ENCODE measurements at places on chromosomes 2 and 18.
A peak's percentile ranks its signal among the peaks of the same experiment; 100 is the strongest.

GRCh38 chr18:34299828-34300227 is 75.1 kb upstream of the NOL4 start:
- no peak for DNase-seq

DNA sequence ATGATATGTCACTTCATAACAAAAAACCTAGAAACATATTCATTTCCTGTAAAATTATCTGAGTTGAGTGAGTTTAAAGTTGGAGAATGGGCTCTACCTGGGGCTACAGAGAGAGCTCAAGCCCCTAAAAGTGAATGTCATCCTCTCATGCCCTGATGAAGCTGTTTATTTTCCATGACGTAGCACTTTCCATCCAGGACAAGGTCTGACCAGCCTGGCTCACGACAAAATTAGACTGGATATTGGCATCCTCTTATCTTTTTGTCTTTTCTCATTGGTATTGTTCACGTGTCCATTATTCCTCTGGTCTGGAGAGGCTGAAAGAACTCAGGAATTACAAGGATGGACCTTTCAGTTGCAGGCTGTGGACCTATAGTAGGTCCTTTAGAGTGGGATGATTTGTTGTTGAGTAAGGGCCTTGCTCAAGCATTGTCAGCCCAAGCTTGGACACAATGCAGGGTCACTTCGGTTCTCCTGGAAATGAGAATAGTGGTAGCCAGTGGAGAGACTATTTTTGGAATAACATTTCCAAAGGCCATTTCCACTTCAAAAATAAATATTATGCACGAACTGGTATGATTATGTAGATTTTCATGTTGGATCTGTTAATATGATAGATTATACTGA is 24.4 kb upstream of the TDRD15 start:
- DNase-seq: no peak

DNA sequence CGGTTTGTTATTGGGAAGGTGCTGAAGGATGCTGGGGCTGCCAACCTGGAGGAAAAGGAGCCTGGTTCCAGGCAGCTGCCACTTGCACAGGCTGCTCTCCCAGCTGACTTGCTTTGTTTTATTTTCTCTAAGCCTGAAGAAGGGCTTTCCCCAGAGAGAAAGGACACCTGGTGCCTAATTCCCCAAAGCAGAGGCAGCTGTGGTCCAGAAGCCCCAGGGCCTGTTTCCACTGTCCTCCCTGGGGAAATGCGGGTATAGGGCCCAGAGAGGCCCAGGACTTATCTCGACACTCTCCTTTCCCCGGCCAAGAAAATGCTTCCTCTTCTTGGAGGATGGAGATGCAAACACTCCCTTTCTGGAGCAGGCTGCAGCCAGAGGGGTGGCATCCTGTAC is 30.1 kb downstream of the INO80C start:
- no peak for DNase-seq

GRCh38 chr18:31303771-31304170 is 14.2 kb upstream of the DSG1 start:
- DNase-seq: peak; percentile 2

GRCh38 chr18:45168866-45169600 is 446.2 kb upstream of the SLC14A2 start:
- DNase-seq: peak; percentile 87

GRCh38 chr18:39752351-39752750 is 2186.8 kb upstream of the CELF4 start:
- no peak for DNase-seq

- DNase-seq: no peak
Observed at GRCh38 chr2:215210082-215210481, 71.7 kb upstream of the ABCA12 start.

DNA sequence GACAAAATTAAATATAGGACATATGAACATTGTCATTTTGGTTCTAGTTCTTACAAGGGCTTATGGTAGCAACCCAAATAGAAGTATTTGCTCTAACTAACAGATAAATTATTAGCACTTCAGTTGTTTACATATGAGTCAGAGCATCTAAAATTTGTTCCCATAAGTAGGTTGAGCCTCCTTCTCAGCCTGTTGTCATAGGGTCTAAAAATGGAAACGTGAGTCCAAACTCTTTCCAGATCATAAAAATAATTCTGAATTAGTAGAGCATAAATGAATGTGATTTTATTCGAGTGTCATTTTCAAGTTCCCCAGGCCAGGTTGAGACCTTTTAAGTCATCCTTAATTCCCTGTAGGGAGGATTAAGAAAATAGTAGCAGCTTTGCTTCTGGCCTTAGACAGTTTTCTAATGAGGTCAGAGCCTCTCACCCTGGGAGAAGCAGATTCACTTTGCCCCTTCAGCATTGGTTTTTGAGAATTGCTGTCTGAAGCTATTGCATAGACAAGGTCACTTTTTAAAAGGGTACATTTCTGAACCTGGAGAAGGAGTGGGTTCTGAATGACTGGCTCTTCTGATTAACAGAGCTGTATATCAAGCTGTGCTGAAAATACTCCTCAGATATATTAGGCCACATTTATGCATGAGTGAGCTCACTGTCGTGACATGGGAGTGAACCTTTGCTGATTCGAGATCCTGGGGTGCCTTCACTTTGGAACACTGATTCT is 164.3 kb downstream of the NEDD4L start:
- peak; percentile 55 for DNase-seq

- DNase-seq: no peak
Observed at GRCh38 chr2:144270951-144271350, 249.0 kb downstream of the ZEB2 start.

DNA sequence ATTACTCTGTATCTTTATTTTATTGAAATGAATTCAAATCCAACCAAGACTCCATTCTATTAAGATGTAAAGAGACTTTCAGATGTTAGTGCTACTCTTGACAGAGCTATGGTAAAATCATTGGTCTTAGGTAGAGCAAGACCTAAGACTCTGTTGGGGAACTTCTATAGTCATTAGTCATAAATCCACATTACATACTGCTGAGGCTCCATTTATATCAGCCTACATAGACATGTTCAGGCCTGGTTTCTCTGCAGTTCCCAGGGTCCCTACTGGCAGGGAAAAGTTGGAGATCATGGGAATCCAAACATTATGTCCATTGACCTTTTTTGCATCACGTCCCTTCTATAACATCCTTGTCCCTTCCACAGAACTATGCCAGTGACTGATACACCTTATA is 580.4 kb upstream of the ZEB2 start:
- DNase-seq: no peak

DNA sequence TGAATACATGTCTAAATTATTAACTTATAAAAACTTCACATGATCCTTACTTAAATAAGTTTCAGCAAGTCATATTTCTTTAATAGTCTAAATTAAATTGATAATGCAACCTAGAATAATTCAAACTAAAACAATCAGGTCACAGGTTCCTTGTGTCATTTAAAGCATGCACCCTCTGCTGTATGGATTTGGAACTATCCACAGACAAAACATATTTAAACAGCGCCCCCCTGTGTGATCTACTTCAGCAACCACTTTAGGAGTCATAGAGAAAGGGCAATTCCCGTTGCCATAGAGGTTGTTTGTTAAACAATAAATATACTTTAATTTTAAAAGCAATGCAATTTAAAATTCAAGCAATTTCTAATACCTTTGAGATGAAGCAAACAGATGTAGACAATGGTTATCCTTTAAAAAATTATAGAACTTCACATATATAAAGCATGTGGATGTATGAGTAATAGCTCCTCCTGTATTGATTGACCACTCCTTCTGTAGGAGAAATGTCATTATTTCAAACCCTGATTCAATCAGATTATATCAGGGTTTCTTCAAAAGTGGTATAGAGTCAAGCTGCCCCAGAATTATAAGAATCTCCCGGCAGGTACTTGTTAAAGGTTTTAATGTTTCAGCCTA is 21.2 kb downstream of the GRB14 start:
- DNase-seq: peak; percentile 66

DNA sequence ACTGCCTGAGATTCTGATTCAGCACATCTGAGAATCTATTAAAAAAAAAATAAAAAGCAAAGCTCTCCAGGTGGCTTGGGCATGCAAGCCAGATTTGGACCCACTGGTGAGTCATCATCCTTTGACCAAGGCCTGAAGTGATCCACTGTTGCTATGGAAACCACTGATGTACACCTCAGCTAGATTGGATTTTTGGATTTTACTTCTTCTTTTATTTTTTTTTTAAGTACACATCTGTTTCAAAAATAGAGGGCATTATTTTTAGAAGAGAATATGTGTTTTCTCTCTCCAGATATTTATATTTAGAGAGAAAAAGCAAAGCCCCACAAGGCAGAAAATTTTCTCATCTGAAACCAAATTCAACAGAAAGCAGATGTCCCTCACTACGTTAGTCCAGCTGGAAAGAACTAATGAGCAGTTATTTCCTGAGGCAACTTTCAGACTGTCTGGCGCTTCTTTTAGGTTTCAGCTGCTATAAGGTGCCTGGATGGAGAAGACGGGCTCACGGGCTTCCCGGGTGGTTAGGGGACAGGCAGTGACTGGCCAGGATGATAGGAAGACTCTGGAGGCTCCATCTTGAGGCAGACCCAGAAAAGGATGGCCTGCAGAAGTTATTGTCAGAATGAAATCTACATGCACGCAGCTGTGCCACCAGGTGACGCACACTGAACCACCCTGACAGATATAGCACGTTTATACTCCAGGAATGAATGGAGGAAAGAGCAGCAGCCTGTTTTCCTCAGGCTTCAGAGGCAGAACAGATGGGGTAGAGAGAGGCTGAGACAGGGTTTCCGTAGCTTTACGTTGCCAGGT is 50.5 kb downstream of the MRPL35 start:
- DNase-seq: peak; percentile 68

DNA sequence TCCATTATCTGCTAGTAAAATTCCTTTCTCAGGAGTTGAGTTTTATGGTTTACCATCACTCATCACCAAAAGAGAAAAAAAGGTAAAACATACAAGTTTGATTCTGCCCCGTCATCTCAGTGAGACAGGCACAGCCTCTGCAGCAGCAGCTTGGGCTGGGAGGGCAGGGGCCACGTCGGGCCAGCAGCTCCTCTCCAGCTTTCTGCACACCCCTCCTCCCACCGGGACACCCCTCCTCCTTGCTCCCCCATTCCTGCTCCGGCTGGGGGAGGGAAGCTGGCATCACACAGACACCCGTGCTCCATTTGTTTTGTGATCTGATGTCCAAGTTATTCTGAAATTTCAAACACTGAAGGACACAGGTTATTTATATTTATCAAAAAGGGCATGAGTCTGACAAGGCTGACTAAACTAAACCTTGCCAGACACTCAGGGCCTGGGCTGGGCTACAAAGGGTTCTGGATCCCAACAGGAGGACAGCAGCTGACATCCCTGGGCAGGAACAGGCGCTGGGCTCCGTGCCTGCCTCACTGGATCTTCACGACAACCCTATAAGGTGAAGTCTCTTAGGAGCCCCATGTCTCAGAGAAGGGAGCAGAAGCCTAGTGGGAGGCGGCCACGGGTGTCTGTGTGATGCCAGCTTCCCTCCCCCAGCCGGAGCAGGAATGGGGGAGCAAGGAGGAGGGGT is 71.4 kb downstream of the HDAC4 start:
- no peak for DNase-seq

DNA sequence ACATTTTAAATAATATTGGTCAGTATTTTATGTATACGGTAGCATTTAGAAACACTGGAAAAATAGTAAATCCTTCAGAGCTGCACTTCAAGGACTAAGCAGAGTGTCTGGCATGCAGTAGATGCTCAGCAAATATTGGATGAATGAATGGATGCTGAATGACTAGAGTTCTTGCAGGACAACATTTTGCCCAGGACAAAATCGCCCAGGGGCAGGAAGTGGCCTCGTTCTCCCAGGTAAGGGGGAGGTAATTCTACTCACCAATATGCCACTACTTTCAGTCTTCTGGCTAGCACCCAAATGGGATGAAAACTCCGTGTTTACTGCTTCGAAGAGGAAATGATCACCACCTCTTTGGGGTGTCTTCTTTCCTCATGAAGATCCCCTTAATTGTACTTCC is 4.0 kb upstream of the DGUOK start:
- no peak for DNase-seq

- DNase-seq: no peak
Observed at GRCh38 chr2:27057184-27057583, 5.7 kb downstream of the AGBL5 start.

GRCh38 chr2:157497638-157498314 is 53.9 kb upstream of the CYTIP start:
- peak; percentile 50 for DNase-seq

GRCh38 chr2:128490881-128491691 is 172.4 kb upstream of the HS6ST1 start:
- DNase-seq: no peak

DNA sequence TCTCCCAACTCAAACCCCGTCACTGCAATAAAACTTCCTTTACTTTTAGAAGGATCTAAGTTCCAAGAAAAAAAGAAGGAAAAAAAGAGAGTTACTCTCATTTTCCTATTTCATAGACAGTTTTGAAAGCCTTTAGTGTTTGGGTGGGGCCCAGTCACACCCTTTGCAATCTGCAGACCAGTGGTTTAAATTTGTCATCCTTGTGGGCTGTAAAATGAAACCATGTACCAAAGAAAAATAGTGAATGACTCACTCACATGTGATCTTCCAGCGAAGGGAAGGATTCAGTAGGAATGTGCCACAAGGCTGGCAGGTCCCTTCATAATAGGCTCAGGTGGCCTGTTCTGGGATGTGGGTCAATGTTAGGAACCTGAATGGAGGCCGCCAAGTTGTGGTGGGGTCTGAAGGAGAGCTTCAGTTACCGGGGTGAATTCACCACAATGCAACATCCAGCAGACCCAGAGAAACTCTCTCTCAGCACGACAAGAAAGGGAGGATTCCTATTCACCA is 28.3 kb downstream of the ANXA4 start:
- DNase-seq: peak; percentile 78

DNA sequence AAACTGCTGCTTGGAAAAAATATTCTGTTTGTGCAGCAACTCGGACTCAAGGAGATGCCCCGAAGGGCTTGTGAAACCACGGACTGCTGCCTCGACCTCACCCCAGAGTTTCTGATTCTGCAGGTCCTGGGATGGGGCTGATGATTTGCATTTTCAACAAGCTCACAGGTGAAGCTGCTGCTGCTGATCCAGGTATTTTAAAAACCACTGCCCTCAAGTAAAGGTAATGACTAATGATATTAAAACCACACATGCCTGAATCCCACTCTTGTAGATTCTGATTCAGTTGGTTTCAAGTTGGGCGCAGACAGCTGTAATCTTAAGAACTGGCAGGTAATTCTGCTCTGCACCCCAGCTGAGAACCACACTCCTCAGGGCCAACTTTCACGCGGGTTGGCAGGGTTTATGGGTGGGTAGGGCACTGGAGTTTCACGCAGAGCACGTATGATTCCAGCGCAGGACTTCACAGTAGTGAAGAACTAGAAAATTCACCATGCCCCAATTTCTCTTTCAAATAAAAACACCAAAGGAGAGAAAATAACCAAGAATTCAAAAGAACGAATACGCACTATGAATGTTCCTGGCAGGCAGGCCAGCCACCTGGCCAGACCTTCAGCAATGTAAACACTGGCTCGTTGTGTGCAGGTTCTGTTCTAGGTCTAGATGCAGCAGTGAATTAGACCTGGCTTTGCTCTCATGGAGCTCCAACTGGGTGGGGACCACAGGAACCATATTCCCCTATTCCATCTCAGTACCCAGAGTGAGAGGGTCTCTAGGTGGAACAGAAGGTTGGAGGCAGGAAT is 74.6 kb upstream of the ZFP36L2 start:
- no peak for DNase-seq
